ENCODE measurements at places on chromosomes 6 and 20. TPM values are rescaled to one million over a fixed set of nuclear protein-coding genes. Genes with fewer than 3 reads are reported as not detected.

DNA sequence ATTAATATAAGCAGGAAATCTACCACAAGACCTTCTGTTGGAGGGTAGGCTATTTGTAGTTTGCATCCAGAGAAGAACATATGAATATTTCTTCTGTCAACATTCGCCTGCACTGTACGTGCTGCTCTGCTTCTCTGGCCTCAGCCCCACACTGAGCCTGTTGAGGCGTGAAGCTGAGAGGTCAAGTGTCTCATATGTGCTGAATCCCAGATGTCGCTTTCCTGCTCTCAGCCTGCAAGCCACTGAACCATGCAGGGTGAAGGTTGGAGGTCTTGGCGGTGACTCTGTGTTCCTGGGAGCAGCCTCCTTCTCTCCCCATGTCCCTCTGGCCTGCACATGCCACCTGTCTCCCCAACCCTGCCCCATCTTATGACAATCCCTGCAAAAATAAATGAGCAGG is 83.6 kb downstream of the TMEM170B start:
- H3K36me3 ChIP-seq, result no peaks in the 10 kb centered on the region
- H3K27ac ChIP-seq, result no peak overlapping the region
- H3K4me1 ChIP-seq, result no peaks in the 10 kb centered on the region

DNA sequence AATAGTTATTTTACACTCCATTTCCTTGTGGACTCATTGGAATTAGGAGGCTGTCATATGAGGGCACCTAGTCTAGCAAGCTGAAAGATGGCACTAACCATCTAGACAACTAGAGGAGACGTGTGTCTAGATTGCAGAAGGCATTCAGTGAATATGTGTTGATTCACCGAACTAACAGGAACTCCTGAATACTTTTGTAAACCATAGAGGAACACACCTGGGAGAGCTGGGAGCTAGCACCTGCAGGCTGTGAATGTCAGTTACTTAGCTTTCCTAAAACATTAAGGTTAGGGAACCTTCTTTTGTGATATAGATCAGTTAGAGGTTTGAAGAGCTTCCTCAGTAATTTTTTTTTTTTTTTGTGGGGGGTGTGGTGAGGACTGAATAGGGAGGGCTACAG is 7.7 kb downstream of the OPN5 start:
- peaks cover 5% of the 10 kb centered on the region for H3K4me1 ChIP-seq
- H3K36me3 ChIP-seq, result no peaks in the 10 kb centered on the region
- no peak for DNase-seq
- H3K27ac ChIP-seq, result peak overlapping the region; percentile 5
- peaks cover 23% of the 10 kb centered on the region for H3K27me3 ChIP-seq

- no peak overlapping the region for H3K27ac ChIP-seq
- no peak for DNase-seq
Observed at GRCh38 chr6:154715446-154715845, 17.8 kb upstream of the SCAF8 start.

- H3K4me1 ChIP-seq, result peaks cover 25% of the 10 kb centered on the region
- H3K36me3 ChIP-seq, result no peaks in the 10 kb centered on the region
- H3K27me3 ChIP-seq, result peaks cover 84% of the 10 kb centered on the region
Observed at GRCh38 chr20:17442588-17442987, 88.6 kb downstream of the BFSP1 start.

- H3K27ac ChIP-seq, result no peak overlapping the region
- no peaks in the 10 kb centered on the region for H3K36me3 ChIP-seq
- H3K4me3 ChIP-seq, result no peak overlapping the region
Observed at GRCh38 chr20:47612670-47613069, 111.0 kb downstream of the NCOA3 start.

DNA sequence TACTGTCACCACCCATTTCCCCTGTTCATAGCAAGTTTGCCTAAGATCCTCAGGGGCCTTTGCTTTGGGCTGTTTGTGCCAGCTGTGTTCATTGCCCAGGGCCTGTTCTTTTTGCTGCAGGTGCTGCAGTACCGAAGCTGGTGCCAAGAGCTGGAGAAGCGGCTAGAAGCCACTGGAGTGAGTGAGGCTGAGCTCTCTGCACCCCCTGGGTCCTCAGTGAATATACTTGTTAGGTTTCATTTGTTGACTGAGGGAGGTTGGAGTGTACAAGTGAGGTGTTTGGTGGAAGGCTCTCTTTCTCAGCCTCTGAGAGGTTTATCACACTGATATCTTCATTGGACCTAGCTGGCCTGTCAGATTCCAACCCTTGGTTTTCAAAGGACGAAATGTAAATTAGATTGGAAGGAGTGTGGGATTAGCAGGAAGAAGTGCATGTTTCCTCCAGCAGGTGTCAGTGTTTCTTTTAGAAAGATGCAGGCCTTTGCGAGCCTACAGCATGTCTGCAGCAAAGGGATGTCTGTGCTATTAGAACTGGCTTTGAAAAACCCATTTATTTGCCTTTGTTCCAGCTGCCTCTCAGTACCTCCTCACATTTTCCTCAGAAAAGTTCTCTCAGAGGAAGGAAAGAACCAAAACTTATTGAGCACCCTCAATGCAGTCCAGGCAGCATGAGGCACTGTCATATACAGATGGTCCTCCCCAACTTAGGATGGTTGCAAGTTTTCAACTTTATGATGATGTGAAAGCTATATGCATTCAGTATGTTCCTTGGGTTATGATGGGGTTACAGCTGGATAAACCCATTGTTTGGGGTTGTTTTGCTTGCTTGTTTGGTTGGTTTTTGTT is 8.3 kb downstream of the CEP250 start:
- H3K4me1 ChIP-seq, result peaks cover 19% of the 10 kb centered on the region
- peak; percentile 40 for DNase-seq
- no peak overlapping the region for H3K27ac ChIP-seq
- no peak overlapping the region for H3K4me3 ChIP-seq

DNA sequence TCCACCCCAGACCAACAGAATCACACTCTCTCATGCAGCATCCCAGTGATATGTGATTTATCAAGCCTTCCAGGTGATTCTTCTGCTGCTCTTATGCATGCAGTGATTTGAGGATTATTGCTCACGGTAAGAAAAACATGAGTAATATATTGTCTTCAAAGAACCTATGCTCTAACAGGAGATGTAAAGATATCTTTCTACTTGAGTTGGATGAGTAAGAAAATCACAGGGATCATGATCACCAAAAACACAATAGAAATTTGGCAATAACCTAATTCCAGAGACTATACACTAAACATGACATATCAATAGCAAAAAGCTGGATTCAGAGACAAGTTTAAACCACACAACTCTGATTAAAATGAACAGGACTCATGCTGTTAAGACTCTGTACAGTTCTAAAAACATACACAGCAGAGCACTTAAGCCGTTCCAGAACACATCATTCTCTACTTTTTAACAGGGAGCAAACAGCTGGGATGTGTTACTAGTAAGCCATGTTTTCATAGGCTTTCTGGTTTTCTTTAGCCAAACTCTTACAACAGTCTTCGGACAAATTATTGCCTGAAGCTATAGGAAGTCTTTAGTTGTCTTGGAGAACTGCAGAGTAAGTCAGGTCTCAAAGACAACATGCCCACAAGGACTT is 568.6 kb downstream of the HAO1 start:
- peaks cover 20% of the 10 kb centered on the region for H3K4me1 ChIP-seq
- H3K27me3 ChIP-seq, result no peaks in the 10 kb centered on the region
- H3K4me3 ChIP-seq, result no peak overlapping the region

DNA sequence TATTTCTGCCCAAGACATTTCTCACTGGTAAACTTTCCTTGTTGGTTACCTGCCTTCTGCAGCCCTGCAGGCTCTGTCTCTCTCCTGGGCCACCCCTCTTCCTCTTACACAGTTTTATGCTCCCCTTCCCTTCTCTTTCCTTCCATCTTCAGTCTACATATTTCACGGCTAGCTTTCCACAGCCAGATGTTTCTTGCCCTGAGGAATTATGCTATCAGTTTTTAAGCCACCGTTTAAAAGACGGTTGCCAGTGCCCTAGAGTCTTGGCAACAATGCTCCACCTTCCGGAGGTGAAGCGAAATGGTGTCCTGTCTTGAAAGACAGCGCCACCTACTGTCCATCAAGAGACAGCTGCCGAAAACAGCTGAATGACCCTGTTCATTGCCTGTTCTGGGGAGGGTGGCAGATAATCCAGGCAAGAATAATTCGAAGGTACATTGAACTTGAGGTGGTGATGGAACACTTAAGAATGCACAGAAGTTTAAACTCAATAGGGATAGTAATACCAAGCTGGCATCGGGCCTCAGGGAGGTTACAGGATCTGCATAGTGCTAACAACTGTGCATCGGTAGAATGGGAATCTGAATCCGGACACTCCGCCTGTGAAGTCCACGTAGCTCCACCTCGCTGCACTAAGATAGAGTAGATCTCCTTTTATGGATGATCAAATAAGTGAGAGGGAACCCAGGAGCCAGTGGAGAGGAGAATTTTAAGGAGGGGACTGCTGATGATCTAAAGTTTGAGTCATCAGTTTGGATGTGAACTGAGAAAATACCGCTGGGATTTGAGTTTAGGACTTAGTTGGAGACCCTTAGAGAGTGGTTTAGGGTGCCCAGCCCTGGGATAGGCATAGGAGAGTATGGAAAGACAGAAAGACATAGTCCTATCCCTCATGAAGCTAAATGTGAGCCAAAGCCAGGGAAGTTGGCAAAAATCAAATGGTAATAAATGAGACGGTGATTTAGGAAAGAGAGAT is 4.8 kb upstream of the TRIM40 start:
- peak; percentile 25 for DNase-seq
- no peak overlapping the region for H3K4me3 ChIP-seq
- H3K27me3 ChIP-seq, result peaks cover 79% of the 10 kb centered on the region
- H3K36me3 ChIP-seq, result no peaks in the 10 kb centered on the region

GRCh38 chr6:170174124-170174770 is 116.6 kb downstream of the DLL1 start:
- no peaks in the 10 kb centered on the region for H3K36me3 ChIP-seq
- H3K27ac ChIP-seq, result no peak overlapping the region
- H3K27me3 ChIP-seq, result peaks cover 8% of the 10 kb centered on the region
- no peak overlapping the region for H3K4me3 ChIP-seq
- no peak for DNase-seq

DNA sequence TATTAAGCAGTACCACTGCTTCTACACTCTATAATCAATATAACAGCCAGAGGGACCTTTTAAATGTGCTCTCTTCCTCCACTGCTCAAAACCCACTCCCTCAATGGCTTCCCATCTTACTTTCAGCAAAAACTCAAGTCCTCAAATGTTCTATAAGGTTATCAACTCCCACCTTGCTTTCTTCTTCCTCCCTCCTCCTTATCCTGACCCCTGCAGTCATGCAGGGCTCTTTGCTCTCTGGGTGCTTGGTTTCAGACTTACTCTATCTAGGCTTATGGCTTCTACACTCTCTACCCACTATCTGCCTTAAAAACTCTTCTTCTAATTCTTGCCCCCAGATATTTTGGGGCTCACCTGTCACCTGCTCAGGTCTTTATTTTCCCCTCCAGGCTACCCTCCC is 5.3 kb downstream of the ARHGAP18 start:
- peaks cover 22% of the 10 kb centered on the region for H3K36me3 ChIP-seq
- no peak overlapping the region for H3K27ac ChIP-seq
- peaks cover 32% of the 10 kb centered on the region for H3K4me1 ChIP-seq
- H3K27me3 ChIP-seq, result no peaks in the 10 kb centered on the region
- no peak overlapping the region for H3K4me3 ChIP-seq

GRCh38 chr6:2450546-2450945 is 205.1 kb upstream of the GMDS start:
- H3K4me3 ChIP-seq, result no peak overlapping the region
- H3K4me1 ChIP-seq, result peaks cover 2% of the 10 kb centered on the region
- H3K36me3 ChIP-seq, result no peaks in the 10 kb centered on the region
- DNase-seq, result no peak
- peaks cover 11% of the 10 kb centered on the region for H3K27me3 ChIP-seq
- H3K27ac ChIP-seq, result no peak overlapping the region

DNA sequence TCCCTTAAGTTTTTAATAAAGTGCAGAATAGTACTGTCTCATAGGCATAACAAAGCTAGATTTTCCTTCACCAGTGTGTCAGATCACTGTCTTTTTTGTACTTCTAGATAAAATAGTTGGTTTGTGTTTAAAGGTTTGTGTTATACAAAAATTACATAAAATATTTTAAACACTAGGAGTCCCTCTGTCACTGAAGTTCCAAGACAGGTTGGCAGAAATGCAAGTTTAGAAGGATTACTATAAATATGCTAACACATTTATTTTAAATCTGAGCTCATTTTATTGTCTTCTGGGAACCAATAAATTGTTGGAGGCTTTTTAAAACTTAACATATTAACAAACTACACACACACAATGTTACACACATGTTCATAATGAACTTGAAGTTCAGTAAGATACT is 30.8 kb upstream of the RUNX2 start:
- no peak for DNase-seq
- H3K4me3 ChIP-seq, result no peak overlapping the region
- peaks cover 27% of the 10 kb centered on the region for H3K36me3 ChIP-seq
- no peaks in the 10 kb centered on the region for H3K27me3 ChIP-seq

GRCh38 chr6:136586295-136586694 is 36.1 kb upstream of the MAP7 start:
- no peaks in the 10 kb centered on the region for H3K4me1 ChIP-seq
- peaks cover 3% of the 10 kb centered on the region for H3K27me3 ChIP-seq
- no peak overlapping the region for H3K4me3 ChIP-seq
- no peaks in the 10 kb centered on the region for H3K36me3 ChIP-seq

GRCh38 chr6:149196091-149196490 is 121.4 kb upstream of the TAB2 start:
- peaks cover 40% of the 10 kb centered on the region for H3K27me3 ChIP-seq
- no peaks in the 10 kb centered on the region for H3K36me3 ChIP-seq
- H3K4me3 ChIP-seq, result no peak overlapping the region

DNA sequence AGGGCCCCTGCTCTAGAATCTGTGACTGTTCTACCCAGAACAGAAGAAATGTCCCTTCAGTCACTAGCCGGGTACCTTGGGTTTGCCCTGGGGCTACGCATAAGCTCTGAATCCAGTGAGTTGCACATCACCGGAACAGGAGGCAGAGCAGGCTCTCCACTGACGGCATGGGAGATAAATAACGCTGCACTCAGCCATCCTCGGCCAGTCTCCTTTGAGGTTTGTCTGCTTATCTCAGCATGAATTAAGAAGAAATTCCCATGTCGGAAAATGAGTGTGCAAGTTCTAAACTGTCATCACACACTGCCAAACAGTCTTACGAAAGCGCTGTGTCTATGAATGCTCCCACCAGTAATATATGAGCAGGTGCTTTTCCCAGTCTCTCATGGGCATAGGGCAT is 90.8 kb downstream of the FAM50B start:
- no peak for DNase-seq
- H3K36me3 ChIP-seq, result no peaks in the 10 kb centered on the region
- H3K27me3 ChIP-seq, result peaks cover 14% of the 10 kb centered on the region

DNA sequence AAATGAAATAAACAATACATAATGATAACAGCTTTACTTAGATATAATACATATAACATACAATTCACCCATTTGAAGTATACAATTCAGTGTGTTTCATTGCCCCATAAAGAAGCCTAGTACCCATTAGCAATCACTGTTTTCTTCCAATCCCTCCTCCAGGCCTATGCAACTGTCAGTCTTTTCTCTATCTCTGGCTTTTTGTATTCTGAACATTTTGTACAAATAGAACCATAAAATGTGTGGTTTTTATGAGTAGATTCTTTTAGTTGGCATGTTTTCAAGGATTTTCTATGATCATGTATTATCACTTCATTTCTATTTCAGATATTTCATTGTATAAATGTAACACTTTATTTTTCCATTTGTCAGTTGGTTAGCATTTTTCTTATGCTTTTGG is 54.6 kb upstream of the MYO6 start:
- H3K27me3 ChIP-seq, result no peaks in the 10 kb centered on the region
- H3K4me3 ChIP-seq, result no peak overlapping the region
- H3K36me3 ChIP-seq, result peaks cover 28% of the 10 kb centered on the region
- no peak for DNase-seq

HTR1E gene
- not detected for total RNA-seq

BTN1A1 gene
- 1.6 TPM for total RNA-seq

MYB gene
- 5.6 TPM for total RNA-seq

MAP3K7 gene
- total RNA-seq, result 41.6 TPM

KIAA0408 gene
- 1.4 TPM for total RNA-seq

GPSM3 gene
- 6.5 TPM for total RNA-seq

SMLR1 gene
- total RNA-seq, result 0.79 TPM

C20orf204 gene
- 3.3 TPM for total RNA-seq

Measured in progenitor cell of endocrine pancreas (in vitro differentiated cells).